ENCODE measurements at places on chromosomes 6 and 20.

- DNase-seq = no peak
These were observed 101.5 kb downstream of the KIF6 start for GRCh38 chr6:39623750-39624149.

- no peak for DNase-seq
These were observed 52.8 kb upstream of the FILIP1 start for GRCh38 chr6:75546381-75546780.

- DNase-seq = no peak
These were observed 30.1 kb upstream of the SH3BGRL2 start for GRCh38 chr6:79600812-79601609.

DNA sequence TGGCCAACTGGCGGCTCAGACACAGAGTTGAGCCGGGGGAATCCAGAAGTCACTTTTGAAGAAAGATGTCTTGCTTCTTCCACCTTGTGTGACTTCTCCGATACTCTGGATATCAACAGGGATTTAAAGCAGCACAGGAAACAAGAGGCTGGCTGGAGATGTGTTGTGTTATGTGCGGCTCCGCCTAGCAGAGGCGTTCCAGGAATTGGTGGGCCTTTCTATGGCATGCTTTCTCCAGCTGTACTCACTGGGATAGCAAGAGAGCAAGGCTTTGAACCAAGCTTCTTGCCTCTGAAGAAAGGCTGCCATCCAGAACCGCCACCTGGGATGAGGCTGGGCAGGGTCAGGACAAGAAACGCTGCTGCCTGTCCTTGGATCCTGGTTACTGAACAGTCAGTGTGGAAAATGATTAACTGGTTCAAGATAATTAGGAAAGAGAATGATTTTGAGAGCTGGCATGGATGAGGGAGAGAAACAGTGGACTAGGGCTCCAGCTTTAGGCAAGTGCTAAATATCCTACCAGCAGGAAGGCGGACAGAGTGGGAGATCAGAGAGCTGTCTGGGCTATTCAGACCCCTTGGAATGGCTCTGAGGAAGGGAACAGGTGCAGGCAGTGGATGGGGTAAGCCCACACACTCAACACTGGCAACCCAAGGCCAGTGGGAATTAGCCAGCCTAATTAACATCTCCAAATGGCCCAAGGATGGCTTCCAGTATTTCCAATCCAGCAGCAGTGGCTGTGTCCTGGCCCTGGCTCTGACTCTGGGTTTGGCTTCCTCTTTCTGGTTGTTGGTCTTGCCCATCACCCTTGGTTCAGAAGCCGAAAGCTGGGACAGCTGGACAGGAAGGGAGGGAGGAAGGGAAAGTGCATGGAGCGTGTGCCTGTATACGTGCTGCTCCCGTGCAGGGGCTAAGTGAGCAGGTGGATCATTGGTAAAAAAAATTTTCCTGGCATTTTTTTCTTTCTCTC, 31.9 kb downstream of the INSM1 start:
- DNase-seq = no peak

DNA sequence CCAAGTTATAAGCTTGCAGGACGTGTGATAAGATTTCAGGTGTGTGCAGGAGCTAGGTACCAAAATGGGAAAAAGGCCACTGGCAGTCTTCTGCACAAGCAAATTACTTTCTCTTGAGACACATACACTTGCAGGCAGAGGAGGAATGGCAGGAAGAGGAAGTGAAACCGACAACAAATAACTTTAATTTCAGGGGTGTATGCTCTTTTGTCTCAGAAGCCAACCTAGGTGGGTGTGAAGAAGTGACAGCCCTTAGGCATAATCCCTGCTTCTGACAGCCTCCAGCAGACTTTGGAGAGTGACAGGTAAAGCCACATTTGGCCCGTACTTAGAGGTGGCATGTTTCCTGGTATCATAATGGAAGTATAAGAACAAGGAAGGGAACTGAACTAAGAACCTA, 118.8 kb upstream of the TRAF3IP2 start:
- DNase-seq = no peak

DNA sequence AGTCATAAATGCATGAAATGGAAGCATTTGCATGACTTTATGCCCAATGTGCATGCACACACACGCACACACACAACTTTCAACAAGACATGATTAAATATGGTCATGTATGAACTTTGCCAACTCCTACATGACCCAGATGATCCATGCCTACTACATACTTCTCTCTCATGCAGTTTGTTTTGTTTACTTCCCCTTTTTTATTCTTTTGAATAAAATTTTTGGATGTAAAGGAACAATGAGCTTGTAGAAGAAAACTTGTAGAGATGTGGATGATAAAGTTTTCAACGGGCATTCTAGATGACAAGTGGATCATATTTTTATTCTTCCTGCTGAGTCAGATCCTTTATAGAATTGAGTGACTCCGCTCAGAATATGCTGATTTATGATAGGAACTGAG, 50.8 kb upstream of the AIG1 start:
- DNase-seq = no peak

DNA sequence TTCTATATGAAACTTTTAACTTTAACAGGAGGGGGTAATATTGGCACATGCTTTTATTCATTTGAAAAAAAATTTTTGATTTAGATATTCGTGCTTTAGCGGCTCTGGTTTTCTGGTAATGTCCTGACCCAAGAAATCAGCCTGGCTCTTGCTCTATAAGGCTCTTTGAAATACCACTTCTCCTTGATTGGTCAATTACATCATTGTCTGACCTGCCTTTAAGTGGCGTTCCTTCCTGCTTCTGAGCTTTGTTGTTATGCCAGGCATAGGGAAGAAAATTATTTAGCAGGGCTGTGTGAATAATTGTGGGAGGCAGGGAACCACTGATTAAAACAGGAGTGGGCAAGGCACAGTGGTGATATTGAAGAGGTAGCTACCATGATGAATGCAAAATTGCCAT, 3.9 kb downstream of the RNF144B start:
- no peak for DNase-seq

DNA sequence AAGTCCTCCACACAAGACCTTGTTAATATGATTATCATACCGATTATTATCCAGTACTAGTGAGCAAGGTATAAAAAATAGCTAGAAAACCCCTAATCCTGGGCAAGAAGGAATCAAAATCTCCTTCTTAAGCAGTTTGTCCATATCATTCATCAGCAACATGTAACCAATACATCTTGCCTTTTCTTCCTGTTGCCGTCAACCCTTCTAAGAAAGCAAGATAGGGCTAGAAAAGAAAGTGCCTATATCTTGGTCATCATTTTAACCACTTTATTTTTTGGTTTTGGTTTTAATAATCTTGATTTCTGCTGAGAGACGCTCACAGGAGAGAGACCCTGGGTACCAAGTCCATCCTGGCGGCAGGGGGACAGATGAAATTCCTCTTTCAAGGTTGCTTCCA, 27.2 kb upstream of the PREX1 start:
- DNase-seq = no peak

GRCh38 chr6:10174056-10174455, 240.8 kb downstream of the TFAP2A start:
- DNase-seq = no peak

GRCh38 chr20:15561707-15562404, 1011.4 kb downstream of the KIF16B start:
- DNase-seq = no peak

DNA sequence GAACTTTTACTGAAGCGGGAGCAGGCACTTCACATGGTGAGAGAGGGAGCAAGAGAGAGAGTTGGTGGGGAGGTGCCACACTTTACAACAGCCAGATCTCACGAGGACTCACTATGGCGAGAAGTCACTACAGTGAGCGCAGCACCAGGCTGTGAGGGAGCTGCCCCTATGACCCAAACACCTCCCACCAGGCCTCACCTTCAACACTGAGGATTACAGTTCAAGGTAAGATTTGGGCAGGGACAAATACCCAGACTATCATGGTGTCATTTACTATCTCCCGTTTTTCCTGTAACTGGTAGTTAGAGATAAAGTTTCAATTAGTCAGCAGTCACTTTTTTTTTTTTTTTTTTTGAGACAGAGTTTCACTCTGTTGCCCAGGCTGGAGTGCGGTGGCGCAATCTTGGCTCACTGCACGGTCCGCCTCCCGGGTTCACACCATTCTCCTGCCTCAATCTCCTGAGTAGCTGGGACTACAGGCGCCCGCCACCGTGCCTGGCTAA, 7.8 kb downstream of the RBCK1 start:
- no peak for DNase-seq

- no peak for DNase-seq
These were observed 277.6 kb downstream of the CLIC5 start for GRCh38 chr6:45738057-45738455.

DNA sequence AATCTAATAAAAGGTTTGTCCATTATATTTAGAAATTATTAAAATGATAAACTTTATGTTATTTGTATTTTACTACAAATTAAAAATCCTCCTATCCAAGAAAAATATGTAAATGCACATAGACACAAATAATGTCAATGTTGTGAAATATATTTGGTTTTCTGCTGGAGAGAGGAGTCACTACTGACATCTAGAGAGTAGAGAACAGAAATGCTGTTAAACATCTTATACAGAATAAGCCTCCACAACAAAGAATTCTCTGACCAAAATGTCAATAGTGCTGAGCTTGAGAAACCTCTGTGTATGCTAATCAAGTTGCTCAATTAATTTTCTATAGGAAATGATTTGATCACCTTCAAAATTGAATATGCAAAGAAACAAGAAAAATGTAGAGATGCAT, 12.4 kb downstream of the HTR1B start:
- DNase-seq = no peak

DNA sequence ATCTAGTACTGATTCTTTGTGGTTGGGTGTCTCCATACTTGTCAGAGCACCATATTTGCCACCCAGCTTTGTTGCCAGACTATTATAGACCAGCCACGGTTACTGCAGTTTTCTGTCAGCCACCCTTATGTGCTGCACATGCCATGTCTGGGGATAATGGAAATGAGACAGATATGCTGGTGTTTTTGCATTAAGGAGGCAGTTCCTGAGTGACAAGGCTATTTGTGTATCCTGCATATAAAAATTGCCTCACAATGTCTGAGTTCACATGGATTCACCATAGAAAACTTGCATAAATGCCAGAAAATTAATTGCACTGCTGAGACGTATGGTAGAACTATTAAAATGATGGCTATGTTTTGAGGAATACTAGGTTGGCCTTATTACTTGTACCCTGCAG, 51.8 kb downstream of the NKAIN2 start:
- no peak for DNase-seq

DNA sequence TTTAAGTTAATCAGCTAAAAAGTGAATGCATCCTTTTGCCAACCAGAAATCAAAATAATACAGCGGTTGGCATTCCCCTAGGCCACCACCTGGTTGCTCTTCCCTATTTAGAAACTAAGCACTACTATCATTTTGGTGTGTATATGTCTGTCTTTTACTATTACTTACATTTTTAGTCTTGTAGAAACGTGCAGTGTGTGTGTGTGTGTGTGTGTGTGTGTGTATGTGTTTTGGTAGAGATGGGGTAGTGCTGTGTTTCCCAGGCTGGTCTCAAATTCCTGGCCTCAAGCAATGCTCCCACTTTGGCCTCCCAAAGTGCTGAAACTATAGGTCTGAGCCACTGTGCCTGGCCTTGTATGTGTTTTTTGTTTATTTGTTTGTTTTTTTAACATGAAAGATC, 27.4 kb downstream of the MYO6 start:
- no peak for DNase-seq

GRCh38 chr20:39775110-39775509, 813.0 kb downstream of the DHX35 start:
- no peak for DNase-seq

- no peak for DNase-seq
These were observed 414.3 kb downstream of the CDKAL1 start for GRCh38 chr6:20948556-20948955.

- no peak for DNase-seq
These were observed 5.3 kb upstream of the FUCA2 start for GRCh38 chr6:143516690-143517446.

GRCh38 chr6:89793586-89793985, 26.0 kb downstream of the MDN1 start:
- DNase-seq = no peak

DNA sequence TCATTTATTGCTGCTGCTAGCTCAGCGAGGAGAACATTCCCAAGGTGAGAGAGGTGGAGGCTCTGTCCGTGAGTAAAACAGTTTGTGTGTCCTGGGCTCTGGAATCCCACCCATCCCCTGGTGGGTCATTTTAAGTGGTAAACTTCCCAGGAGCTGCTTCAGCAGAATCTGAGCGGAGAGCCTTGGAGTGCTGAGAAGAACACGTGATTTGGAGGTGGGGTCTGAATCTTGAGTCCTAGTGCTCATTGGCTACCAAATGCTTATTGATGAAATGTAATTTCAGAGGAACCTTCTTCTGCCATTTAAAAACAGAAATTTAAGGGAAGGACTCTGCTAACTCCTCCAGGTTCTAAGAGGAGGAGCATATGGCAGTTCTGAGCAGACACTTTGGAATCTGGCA, 132.4 kb downstream of the CDH26 start:
- DNase-seq = no peak

GRCh38 chr6:91580635-91581034, 993.8 kb upstream of the MAP3K7 start:
- DNase-seq = no peak

GRCh38 chr20:33862709-33863403, 51.7 kb downstream of the CHMP4B start:
- DNase-seq = peak; percentile 7

GRCh38 chr6:51487937-51488336, 599.5 kb downstream of the PKHD1 start:
- DNase-seq = no peak

GRCh38 chr20:53739799-53740785, 146.5 kb upstream of the ZNF217 start:
- no peak for DNase-seq

DNA sequence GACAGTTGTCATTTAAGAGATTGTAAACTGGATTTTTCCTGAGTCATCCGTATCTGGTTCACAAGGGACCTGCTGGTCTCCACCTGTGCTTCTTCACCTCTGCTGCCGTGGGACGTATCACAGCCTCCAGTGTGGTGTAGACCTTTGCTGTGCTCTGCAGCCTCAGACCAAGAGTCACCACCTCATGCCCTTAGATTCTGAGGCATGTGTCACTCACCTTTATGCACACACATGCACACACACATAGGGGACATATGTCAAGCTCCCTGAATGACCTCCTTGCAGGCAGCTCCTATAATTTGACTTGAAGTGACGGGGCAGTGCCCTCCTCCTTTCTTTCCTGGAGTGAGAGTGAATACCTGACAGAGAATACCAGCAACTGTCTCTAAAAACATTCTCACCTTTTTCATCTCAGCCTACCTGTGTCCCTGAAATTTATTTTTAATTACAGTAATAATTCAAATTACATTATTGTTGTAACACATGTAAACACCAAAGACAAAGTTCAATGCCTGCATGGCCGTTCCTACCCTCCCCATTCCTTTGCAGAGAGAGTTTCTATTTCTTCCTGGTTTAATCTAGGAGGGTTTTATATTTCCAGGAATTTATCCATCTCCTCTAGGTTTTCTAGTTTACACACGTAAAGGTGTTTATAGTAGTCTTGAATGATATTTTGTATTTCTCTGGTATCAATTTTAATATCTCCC, 3.5 kb downstream of the SLC17A4 start:
- no peak for DNase-seq
